ENCODE measurements at places on chromosomes 4 and X. TPM values are rescaled to one million over a fixed set of nuclear protein-coding genes. Genes with fewer than 3 reads are reported as not detected.

The DCK gene
- 27.8 TPM for total RNA-seq

GRCh38 chr4:120855307-120856001 lies 67.1 kb downstream of the PRDM5 start:
- no peak for DNase-seq

DNA sequence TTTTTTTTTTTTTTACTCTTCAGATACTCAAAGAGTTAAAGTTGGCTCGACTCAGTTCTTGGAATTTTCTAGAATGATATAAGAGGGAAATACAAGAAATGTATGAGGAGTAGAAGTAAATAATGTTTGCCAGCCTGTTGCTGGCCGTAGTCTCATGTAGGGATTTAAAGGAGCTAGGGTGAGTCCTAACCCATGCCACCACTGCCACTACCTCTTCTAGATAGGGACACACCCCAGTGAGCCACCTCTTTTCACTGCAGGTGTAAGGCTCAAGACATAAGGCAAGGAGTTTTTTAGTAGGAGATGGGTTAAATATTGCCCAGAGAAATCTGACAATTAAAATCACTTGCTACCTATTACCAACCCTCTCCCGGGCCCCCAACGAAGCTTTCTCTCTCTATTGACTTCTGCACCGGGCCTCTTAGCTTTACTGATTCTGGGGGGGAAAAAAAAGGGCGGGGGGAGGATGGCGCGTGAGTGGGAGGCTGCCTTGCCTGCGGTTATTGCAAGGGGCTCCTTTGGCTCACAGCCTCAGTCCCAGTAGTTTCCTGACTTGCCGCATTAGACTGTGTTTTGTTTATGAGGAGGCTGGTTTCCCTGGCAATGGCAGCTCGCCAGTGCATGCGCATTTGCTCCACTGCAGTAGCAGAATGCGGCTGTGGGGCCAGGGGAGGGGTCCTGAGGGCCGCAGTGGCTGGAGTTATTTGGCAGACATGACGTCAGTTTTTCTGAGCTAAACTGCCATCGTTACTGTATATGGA lies 3.0 kb downstream of the LINC00632 start:
- no peak for DNase-seq

The ATRX gene
- 101 TPM for total RNA-seq

DNA sequence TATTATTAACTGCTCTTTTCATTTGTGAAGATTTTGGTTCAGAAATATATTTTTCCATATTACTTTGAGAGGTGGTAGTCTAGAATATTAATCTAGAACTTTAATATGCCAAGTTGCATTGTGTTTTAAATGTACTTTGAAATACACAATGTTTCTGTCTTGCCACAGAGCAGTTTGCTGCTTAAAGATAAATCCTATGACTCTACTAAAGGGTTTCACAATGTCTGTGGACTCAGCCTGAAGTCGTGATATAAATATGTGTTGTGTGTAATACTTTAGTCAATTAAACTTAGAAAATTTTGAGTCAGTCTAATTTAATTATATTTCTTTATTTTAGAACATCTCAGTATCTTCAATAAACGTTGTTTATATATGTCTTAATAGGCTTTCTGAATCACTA lies 1771.7 kb upstream of the PCDH7 start:
- DNase-seq, result no peak

DNA sequence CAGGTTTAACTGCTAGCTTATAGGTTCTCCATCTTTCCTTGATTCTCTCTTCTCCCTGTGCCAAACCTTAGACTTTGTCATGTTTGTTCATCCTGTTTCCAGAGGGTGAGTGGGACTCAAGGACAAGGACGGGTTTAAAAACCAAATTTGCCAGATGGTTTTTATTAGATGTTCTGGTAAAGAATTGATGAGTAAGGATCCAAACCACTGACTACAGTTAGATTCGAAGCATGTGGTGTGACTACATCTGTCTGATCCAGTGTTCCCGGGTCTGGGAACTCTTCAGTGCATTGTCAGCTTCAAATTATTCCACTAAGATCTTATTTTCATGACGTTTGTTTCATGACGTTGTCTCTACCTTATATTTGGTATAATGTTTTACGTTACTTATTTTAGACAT lies 37.5 kb downstream of the MTMR1 start:
- DNase-seq, result no peak

DNA sequence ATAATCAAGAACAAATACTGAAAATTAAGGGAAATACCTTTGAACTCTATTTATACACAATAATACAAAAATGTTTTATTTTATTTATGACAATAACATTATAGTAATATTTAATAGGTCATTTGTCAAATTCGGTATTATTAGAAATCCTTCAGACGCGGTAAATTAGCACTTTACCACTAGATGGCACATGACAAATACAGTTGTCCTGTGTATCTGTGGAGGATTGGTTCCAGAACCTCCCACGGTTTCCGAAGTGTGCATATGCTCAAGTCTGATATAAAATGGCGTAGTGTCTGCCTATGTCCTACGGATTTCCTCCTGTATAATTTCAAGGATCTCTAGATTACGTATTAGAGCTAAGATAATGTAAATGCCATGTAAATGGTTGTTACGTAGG lies 8.1 kb upstream of the LINC00632 start:
- DNase-seq, result no peak

The BRS3 gene
- total RNA-seq, result not detected

- DNase-seq, result no peak
Measured at GRCh38 chrX:121008920-121009319, 23.4 kb upstream of the CT47A1 start.

- no peak for DNase-seq
Measured at GRCh38 chrX:15834827-15835595, 19.6 kb downstream of the AP1S2 start.

- DNase-seq, result no peak
Measured at GRCh38 chr4:184653650-184654049, 4.1 kb downstream of the PRIMPOL start.

- DNase-seq, result no peak
Measured at GRCh38 chrX:2732076-2732475, 19.8 kb upstream of the XG start.

GRCh38 chrX:135416546-135416945 lies 5.2 kb upstream of the SMIM10L2A start:
- DNase-seq, result no peak

- DNase-seq, result peak; percentile 80
Measured at GRCh38 chr4:15001248-15001868, 923 bp upstream of the CPEB2 start.
